ENCODE measurements at places on chromosomes 1 and 21. TPM values are rescaled to one million over a fixed set of nuclear protein-coding genes. Genes with fewer than 3 reads are reported as not detected.

DNA sequence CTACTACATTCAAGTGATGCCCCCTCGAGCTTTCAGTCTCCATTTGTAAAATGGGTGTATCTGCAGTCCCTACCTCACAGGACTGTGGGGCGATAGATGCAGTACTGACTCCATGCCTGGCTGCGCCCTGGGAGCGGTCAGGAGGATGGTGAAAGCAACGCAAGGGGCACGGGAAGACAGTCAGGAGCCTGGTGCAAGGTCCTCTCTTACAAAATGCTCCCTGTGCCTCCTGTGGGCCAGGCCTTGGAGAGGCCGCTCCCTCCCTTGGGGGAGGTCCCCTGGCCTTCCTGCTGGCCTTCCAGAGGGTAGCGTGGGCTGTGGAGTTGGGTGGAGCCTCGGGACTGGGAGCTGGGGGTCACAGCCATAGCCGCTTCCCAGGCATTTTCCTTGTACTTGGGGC is 21.6 kb downstream of the FAM151A start:
- H3K36me3 ChIP-seq, result no peaks in the 10 kb centered on the region
- H3K4me3 ChIP-seq, result no peak overlapping the region
- H3K27me3 ChIP-seq, result no peaks in the 10 kb centered on the region

DNA sequence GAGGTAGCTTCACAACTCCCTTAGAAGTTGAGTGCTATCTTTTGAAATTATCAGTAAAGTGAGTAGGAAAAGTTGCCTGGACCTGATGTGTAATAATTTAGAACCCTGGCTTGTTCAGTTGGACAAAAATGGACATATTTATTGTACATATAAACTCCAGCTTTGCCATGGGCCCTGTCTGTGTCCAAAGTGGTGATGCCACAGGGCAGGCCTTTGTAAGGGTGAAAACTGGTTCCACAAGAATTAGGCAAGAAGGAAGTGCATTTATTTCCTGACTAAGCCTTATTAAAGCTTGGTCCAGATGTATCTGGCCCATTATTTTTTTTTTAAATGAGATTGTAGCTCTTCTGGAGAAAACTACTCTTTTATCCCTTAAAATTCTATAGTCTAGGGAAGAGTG is 47.9 kb downstream of the MACO1 start:
- DNase-seq, result no peak
- H3K36me3 ChIP-seq, result peaks cover 6% of the 10 kb centered on the region
- H3K4me3 ChIP-seq, result no peak overlapping the region
- no peaks in the 10 kb centered on the region for H3K27me3 ChIP-seq

DNA sequence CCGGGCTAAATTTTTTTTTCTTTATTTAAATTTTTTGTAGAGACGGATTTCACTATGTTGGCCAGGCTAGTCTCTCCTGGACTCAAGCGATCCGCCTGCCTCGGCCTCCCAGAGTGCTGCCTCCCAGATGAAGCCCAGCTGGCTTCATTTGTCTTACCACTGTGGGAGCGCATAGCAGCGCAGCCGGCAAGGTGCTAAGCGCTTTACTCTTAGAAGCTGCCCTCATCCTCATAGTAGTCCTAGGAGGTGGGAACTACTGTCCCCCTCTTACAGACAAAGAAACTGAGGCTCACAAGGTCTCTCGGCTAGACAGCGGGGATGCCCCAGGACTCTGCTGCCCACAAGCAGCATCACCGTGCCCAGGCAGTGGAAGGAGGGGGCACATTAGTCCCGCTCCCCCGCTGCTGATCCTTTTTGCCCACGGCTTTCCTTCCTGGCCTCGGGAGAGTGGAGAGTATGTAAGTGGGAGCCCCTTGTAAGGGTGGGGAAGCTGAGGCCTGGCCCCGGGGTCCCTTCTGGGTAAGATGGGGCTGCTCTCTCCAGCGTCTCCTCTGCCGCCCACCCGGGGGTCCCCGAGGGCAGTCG is 726 bp downstream of the TMEM54 start:
- H3K4me3 ChIP-seq, result peak overlapping the region; percentile 32
- H3K27ac ChIP-seq, result no peak overlapping the region
- H3K4me1 ChIP-seq, result peaks cover 10% of the 10 kb centered on the region
- DNase-seq, result no peak
- H3K36me3 ChIP-seq, result no peaks in the 10 kb centered on the region

- H3K4me1 ChIP-seq, result no peaks in the 10 kb centered on the region
- H3K27me3 ChIP-seq, result no peaks in the 10 kb centered on the region
- DNase-seq, result no peak
- H3K27ac ChIP-seq, result no peak overlapping the region
- H3K4me3 ChIP-seq, result no peak overlapping the region
- H3K36me3 ChIP-seq, result no peaks in the 10 kb centered on the region
Measured at GRCh38 chr1:95778217-95778616, 544.2 kb downstream of the RWDD3 start.

GRCh38 chr1:231211005-231211857 is 29.8 kb upstream of the GNPAT start:
- peaks cover 12% of the 10 kb centered on the region for H3K4me1 ChIP-seq
- H3K4me3 ChIP-seq, result peak overlapping the region; percentile 72
- peak; percentile 89 for DNase-seq
- H3K27ac ChIP-seq, result no peak overlapping the region
- H3K27me3 ChIP-seq, result peaks cover 5% of the 10 kb centered on the region
- H3K36me3 ChIP-seq, result no peaks in the 10 kb centered on the region

GRCh38 chr1:214019499-214019898 is 31.7 kb downstream of the PROX1 start:
- H3K4me3 ChIP-seq, result no peak overlapping the region
- H3K36me3 ChIP-seq, result no peaks in the 10 kb centered on the region
- H3K27ac ChIP-seq, result no peak overlapping the region
- DNase-seq, result no peak
- H3K27me3 ChIP-seq, result no peaks in the 10 kb centered on the region
- H3K4me1 ChIP-seq, result no peaks in the 10 kb centered on the region

Gene EPS15
- total RNA-seq, result 71.8 TPM

Gene IGSF9
- total RNA-seq, result not detected

Gene DMRTA2
- not detected for total RNA-seq

Gene LHX8
- not detected for total RNA-seq

Gene MRAP
- not detected for total RNA-seq

Gene IL12RB2
- total RNA-seq, result 76.0 TPM

All from activated CD4-positive, alpha-beta memory T cell treated with anti-CD3 and anti-CD28 coated beads, Interleukin-2, amount 10 ng/mL, durations not matched to agents 7 days and 5 days (primary cell).